ENCODE measurements at places on chromosomes 11 and 22.
A peak's percentile ranks its signal among the peaks of the same experiment; 100 is the strongest.

- no peak for DNase-seq
Observed at GRCh38 chr11:34857463-34857862, 58.7 kb downstream of the APIP start.

- no peak for DNase-seq
Observed at GRCh38 chr11:72637198-72637597, 37.0 kb downstream of the PDE2A start.

GRCh38 chr11:46451759-46452158 lies 60.2 kb upstream of the CHRM4 start:
- DNase-seq, result no peak

DNA sequence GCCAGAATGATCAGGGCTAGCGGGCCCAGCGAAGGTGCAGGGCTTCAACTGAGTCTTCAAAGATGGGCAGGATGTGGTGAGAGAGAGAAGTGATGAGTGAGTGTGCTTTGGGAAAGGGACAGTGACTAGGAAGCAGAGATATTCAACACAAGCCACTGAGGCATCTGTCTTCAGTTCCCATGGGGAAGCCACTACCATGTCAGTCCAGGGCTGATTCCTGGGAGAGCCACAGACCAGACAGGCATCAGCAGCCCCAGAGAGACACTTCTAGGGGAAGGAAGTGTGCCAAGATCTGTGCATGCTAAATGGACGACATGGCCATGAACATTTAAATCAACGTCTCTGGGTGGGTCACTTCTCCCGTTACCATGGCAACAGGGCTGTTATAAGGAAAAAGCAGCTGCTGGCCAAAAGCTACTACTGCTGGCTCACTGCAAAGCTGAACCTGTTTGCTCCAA lies 28.5 kb downstream of the P4HA3 start:
- no peak for DNase-seq

GRCh38 chr11:128695539-128696221 lies 1.8 kb downstream of the FLI1 start:
- no peak for DNase-seq

- DNase-seq, result peak; percentile 34
Observed at GRCh38 chr22:30754971-30755758, 60.5 kb downstream of the OSBP2 start.

GRCh38 chr11:2367266-2368160 lies 9.6 kb upstream of the CD81 start:
- DNase-seq, result no peak

DNA sequence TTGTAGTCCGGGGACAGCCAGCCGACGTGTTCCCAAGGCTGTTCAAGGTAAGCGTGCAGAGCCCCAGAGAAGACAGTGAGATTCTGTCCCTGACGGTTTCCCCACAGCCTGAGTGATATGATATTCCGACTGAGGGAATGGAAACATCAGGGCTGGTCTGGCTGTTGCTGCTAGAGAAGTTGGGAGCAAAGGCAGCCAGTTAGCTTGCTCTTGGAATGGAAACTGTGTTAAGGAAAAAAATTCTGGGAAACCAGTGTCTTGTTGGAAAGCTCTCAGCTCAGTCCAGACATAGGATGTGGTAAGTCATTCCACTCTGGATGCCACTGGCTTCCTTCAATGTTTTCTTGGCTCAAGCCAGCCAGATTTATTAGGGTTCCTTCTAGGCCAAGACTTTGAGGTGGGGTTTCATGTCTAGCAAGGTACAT lies 8.8 kb downstream of the CRY2 start:
- DNase-seq, result no peak

GRCh38 chr11:12803086-12803826 lies 129.0 kb downstream of the TEAD1 start:
- DNase-seq, result no peak

DNA sequence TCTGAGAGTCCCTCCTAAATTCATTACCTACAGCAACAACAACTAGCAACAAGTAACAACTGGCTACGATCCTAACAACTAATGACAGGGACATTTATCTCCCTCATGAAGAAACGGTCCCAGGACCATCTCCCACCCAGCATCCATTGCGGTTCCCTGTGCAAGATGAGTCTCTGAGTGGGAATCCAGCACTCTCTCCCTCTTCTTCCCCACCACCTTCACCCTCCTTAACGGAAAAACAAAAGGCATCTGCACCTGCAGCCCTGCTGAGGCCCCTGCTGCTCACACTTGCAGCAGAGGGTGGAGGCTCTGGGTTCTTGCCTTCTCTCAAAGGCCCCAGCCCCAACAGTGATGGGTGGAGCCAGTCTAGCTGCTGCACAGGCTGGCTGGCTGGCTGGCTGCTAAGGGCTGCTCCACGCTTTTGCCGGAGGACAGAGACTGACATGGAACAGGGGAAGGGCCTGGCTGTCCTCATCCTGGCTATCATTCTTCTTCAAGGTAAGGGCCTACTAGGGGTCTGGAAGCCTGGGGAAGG lies at the start of gene CD3G:
Gene CD3G (plus strand): TSS at position 364 of the 535 bp plus-strand sequence. CDS start 80 bp downstream, at position 444.
- DNase-seq, result peak; percentile 78

DNA sequence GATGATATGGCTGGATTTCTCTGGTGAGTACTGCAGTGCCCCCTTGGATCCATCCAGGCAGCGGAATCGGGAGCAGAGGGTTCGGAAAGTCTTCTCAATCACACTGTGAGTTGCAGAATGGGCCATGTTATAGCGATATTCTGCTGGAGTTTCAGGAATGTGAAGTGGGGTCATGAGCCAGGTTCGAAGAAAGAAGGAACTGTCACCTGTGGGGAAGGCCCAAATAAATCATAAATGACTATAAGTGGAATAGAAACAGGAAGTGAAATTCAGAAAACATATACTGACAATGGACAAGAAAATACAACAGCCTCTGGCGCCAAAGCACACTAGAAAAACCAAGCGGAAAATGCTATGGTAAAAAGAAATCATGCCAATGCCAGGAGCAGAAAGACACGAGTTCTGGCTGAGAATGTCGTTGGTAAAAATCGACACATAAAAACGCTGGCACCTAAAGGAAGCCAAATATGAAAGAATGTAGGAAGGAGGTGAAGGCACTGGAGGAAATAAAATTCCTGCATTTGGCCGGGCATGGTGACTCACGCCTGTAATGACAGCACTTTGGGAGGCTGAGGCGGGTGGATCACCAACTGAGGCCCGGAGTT lies 10.0 kb upstream of the AMBRA1 start:
- no peak for DNase-seq

GRCh38 chr11:94544646-94545263 lies 1.0 kb downstream of the FUT4 start:
- DNase-seq, result no peak

DNA sequence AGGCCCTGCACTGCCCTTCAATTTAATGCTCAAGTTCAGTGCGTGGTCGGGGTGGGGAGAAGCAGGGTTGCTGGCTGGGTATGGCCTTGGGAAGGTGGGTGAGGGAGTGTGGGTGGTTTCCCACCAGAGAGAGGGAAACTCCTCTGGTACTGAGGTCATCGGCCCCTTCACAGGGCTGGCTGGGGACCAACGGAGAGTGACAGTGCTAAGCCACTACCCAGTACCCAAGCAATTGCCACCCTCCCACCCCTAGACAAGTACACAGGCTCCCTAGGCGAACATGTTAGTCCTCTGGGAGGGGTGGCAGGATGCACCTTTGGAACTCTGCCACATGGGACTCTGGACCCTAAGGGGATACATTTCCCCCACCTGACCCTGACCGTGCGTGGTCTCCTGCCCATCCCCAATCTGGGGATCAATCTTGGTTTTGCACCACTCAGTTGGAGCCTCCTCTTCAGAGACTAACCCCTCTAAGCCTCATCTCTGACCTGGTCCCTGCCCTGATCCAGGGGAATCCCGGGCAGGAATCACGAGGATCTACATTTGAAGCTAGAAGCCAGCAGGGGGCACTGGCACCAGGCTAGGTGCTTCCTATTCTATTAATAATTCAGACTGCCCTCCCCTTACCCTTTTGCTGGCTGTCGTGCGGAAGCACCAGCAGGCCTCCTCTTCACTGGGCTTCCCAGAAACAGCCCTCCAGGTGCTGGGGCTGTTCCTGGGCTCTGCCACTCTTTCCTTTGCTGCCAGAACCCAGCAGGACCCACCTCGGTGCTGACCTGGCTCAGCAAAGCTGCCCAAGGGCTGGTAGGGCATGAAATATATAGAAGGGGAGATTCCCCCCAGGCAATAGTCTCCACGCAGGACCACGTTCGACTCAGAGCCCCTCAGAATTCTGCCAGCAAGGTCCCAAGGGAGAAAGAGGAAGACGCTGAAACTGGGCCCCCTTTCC lies 377.7 kb downstream of the TENM4 start:
- DNase-seq, result no peak

GRCh38 chr11:43868852-43869567 lies 11.6 kb upstream of the ALKBH3 start:
- no peak for DNase-seq

GRCh38 chr11:6025056-6025455 lies 5.5 kb downstream of the OR56A1 start:
- DNase-seq, result no peak

DNA sequence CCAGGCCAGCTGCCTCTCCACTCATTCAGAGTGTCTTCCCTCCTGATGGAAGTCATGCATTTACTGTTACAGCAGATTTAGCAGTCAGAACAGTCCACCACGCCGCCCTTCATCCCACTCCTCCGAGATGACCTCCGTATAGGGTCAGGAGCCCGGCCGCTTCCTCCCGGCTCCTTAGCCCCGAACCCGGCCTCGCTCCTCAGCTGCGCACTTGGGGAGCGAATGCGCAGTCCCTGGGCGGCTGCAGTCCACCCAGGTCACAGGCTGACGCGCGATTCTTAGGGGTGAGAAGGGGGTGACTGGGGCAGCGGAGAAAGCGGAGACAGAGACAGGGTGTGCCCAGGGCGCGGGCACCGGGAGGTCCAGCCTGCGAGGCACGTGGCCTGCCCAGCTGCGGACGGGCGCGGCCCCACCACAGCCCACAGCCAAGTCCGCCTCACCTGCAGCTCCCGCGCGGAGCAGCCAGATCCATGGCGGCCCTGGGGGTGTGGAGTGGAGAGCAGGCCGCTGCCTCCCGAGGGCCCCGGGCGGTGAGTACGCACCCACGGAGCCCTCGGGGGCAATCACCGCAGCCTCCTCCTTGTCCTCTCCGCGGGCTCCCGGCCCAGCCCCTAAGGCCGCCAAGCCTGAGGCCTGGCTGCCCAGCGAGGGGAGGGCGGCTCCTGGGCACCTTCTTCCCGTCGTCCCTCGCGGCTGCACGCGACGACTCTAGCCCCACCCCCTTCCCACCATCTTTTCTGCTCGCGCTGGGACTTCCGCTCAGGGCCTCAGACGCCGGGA lies 286.6 kb downstream of the BRD1 start:
- no peak for DNase-seq

DNA sequence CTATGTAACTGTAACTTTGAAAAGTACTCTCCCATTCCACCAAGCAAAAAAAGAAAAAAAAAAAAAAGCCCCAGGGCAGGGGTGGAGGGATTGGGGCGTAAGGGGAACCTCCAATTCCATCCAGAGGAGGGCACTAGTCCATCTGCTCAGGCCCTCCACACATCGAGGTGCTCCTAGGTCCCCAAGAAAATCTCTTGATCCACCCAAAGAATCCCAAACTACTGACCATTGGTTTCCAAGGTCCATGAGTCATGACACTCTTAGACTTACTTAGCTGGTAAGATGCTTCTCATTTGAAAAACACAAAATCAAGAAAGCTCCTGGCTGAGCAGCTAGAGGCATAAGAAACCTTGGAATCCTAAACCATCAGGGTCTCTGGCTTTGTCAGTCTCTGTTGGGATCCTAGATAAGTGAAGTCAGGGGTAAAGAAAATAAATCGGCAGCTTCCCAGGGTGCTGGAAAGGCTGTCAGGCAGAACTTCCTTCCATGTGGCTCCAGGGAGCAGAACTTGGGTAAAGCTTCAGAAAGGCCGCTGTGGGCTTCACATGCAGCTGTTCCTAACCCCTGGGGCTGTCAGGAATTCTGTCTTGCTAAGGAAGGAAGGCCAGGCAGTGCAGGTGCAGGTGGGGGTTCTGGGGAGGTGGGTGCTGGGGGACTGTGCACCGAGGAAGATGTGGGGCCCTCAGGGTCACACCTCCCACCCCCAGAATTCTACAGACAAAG lies 49.4 kb upstream of the ADA2 start:
- no peak for DNase-seq

GRCh38 chr11:6388748-6389147 lies 1.5 kb upstream of the SMPD1 start:
- DNase-seq, result no peak

- no peak for DNase-seq
Observed at GRCh38 chr11:44327730-44328129, 17.8 kb upstream of the ALX4 start.

GRCh38 chr11:72353861-72354260 lies 80.5 kb downstream of the CLPB start:
- no peak for DNase-seq

- no peak for DNase-seq
Observed at GRCh38 chr11:73225001-73225686, 7.1 kb downstream of the P2RY2 start.

- DNase-seq, result no peak
Observed at GRCh38 chr11:85603220-85603619, 23.9 kb downstream of the DLG2 start.

DNA sequence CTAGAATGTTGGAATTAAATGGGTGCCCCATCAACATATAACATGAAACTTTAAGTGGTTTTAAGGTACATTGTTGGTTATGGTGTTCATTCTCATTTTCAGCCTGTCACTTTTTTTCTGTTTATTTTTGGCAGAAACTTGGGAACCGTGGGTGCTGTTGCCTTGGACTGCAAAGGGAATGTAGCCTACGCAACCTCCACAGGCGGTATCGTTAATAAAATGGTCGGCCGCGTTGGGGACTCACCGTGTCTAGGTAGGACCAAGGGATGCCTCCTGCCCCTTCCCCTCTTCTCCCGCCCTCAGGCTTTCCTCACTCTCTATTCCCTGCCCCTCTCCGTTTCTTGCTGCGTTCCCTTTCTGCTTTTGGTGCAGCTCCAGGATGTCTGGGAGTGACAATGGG lies 29.8 kb upstream of the SCGB1A1 start:
- DNase-seq, result no peak

- no peak for DNase-seq
Observed at GRCh38 chr22:26115266-26115665, 54.0 kb upstream of the SEZ6L start.

DNA sequence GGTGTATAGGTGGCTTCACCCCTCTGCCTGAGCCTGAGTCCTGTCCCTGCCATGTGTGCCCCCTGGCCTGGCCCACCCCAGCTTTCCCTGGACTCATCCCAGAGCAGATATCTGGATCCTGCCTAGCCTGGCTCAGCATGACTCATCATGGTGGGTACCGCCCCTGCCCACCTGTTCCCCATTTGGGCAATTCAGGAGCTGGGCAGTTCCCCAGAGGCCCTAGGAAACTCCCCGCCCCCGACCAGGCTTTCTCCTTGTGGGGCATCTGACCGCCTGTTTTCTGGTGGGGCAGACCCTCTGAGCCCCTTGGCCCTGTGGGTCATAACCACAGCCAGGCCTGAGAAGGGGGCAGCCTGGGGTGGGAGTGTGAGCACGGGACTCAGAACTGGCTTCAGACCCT lies 4.4 kb downstream of the TSPO start:
- no peak for DNase-seq

- no peak for DNase-seq
Observed at GRCh38 chr11:44615041-44615755, 49.7 kb downstream of the CD82 start.

All from activated CD4-positive, alpha-beta T cell treated with anti-CD3 and anti-CD28 coated beads, Interleukin-2, amount 50 U/mL, for 1 hour (primary cell).